ENCODE measurements at places on chromosomes 16 and 17.

- DNase-seq = no peak
Measured at GRCh38 chr17:27896701-27897100, 3.5 kb upstream of the LYRM9 start.

DNA sequence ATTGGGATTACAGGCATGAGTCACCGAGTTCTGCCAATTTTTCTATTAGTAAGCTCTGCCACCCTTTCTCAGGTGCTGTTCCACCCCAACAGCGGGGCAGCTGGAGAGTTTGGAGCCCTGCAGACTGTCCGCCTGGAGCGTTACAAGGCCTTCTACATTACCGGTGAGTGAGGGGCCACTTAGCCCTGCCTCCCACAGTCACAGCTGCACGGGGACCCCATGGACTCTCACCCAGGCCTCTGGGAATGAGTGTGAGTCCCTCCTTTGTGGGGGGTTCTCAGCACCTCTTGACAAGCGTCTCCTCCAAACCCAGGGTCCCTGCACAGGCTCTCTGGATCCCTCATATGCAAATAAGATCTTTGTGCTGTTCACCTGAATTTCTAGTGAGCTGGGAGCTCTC lies 56.0 kb downstream of the WIPI1 start:
- DNase-seq = no peak

DNA sequence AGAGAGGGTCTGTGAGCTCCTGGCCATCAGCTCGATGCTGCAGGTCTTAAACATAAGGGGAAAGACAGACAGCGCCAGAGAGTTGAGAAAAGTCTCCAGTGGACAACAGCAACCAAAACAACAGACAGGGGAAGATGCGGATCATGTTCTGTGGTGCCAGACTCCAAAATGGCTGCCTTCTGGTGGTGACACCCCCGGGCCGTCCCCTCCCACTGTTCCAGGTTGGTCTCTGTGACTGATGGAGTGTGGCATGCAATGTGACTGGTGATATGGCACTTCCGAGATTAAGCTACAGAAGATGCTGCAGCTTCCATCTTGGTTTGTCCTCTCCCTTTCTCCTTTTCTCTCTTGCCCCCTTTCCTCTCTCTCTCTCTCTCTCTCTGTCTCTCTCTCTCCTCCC lies 40.4 kb upstream of the RBFOX3 start:
- no peak for DNase-seq

- no peak for DNase-seq
Measured at GRCh38 chr17:77346765-77347164, 206.0 kb downstream of the SEC14L1 start.

DNA sequence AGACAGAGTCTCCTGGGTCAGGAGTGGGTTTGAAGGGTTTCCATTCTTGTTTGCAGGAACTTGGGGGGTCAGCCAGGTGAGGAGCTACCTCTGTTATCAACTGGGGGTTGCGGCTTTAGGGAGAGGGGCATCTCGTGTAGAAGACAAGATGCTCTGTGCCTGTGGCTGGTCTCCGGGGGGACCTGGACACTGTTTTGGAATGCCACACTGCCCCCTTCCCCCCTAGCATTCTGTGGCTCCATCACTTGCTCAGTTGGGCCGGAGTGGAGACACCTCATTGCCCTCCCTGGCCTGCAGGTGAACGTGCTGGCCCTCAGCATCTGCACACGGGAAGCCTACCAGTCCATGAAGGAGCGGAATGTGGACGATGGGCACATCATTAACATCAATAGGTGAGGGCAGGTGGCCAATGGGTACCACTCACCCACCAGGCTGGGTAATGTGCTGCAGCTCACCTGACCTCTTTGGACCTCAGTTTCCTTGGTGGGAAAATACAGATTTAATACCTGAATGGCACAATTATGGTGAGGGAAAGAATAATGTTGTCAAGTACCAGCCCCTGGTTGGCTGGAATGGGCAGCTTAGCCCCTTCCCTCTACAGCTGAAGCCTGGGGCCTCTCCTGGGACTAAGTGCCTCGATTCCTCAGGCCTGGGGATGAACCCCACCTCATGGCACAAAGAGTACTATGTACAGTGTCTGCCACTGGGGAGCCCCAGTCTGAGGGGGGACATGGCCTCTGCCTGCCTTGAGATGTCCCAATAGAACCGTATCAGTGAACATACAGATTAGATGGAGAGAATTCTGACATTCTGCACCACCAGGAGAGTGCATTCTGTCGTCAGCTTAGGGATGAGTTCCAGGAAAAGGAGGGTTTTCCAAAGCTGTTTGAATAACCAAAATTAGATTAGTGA lies 3.3 kb upstream of the MRM1 start:
- no peak for DNase-seq

DNA sequence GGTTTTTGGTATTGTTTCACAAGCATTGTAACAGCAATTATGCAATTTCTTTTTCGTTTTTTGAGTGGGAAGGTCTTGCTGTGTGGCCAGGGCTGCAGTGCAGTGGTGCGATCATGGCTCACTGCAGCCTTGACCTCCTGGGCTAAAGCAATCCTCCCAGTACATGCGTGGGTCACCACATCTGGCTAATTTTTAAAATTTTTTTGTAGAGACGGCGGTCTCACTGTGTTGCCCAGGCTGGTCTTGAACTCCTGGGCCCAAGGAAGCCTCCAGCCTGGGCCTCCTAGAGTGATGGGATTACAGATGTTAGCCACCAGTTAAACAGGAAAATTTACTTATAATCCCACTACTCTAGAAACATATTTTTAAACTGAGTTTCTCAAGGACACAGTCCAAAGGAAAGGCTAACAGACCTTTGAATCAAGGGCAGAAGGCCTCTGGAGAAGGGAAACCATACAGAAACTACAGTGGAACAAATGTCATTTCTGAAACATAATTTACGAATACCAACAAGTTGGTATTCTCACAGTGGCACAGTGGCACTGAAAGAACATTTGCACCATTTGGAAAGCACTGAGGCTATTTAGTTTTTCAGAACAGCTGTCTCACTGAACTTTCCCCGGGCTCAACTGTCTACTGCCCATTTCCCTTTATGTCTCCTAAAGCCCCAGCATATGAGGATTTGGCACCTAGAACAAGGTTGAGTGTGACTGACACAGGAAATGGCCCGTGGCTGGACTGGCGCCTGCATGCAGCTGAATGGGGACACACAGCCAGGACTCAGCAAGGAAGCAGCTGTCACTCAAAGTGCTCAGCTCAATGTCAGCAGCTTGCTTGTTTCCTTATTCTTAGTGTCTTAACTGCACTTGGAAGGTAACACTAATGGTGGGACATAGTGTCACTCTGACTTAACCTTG lies 2.8 kb upstream of the PRKAR1A start:
- DNase-seq = no peak

DNA sequence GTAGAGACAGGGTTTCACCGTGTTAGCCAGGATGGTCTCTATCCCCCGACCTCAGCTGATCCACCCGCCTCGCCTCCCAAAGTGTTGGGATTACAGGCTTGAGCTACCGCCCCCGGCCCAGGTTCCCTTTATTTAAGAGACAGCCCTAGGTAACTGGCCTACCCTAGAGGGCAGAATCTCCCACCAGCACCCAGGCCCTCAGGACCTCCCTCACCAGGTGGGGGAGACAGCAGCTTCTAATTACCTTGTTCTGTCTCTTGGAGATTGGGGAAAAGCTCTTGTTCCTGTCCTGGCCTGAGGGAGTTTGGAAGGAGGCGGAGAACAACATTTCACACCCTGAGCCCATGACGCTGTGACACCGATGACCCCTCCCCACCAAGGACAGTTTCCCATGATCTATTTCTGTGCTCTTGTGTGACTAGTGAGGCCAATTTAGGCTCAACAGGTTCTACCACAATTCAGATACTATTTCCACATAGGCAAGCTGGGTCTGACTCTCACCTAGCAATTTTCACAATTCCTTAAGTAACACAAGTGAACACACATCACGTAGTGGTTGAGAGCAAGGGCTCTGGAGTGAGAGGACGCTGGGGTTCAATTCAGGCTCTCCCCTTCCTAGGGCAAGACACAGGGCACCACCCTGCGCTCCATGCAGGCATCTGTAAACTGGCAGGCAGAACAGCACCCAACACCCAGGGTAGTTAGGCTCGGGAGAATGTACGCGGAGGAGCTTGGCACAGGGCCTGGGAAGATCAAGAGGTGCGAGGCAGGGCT lies 20.4 kb downstream of the HDAC5 start:
- DNase-seq = no peak

Data from T-cell (primary cell).